ENCODE measurements at places on chromosomes 2 and 18.

DNA sequence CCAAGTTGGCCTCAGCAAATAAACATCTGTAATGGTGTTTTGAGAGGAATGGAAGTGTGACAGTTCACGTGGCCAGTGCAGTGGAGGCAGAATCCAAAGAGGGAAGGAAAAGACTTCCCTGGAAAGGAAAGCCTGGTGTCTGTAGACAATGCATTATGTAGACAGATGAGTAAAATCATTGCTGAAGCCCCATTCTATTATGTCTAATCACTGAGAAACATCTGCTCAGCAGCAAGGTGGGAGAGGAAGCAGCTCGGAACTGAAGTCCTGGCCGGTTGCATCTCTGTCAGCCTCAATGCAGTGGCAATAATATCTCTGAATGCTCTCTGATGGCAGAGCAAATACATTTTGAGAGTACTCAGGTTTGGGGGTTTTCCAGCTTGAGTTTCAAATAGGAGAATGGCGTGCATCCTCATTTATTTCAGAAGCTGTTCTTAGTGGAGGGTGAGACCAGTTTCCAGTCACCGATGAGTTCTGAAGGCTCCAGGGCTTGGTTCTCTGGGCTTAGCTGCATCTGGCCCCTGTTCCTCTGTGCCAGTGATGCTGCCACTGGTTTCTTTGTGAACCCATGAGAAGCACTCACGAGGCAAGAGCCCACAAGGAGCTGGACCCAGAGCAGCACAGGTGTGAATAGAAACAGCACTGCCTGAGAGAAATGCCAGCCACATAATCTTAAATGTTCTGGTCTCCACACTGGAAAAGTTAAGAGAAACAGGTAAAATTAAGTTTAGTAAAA, 63.3 kb downstream of the RPIA start:
- peak; percentile 20 for DNase-seq

- no peak for DNase-seq
These were observed 612.6 kb upstream of the ACVR2A start for GRCh38 chr2:147232225-147232669.

GRCh38 chr2:204205538-204205937, 269.0 kb downstream of the ICOS start:
- DNase-seq: no peak

DNA sequence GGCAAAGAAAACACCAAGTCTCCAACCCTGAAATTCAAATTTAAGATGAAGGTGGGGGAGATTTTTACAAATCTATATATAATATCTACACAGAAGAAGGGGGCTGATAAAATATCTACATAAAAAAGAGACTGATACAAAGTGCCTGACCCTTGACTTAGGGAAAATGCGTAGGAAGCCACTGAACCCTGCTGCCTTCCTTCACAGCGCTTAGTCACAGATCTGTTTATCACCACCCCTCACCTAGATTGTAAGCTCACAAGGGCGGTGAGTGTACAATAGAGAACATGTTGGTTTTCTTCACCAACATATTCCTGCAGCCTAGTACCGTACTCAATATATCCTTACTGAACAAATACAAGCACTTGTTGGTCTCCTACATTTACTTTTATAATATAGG, 54.3 kb downstream of the NOL10 start:
- no peak for DNase-seq

DNA sequence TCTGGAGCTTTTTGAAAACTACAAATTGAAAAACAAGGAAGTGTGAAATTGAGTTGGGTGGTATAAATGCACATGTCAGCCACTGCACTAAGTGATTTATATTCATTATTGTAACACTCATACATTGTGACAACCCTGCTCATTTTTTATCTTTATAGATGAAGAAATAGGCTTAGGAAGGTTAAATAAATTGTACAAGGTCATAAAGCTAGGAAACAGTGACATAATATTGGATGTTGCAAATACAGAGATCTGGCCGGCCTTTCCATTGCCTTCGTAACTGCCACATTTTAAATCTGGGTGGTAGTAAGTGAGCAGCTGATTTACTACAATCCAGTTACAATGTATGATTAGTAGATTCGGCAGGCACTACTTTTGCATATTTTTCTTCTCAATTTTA, 76.6 kb upstream of the LPIN2 start:
- DNase-seq: no peak

DNA sequence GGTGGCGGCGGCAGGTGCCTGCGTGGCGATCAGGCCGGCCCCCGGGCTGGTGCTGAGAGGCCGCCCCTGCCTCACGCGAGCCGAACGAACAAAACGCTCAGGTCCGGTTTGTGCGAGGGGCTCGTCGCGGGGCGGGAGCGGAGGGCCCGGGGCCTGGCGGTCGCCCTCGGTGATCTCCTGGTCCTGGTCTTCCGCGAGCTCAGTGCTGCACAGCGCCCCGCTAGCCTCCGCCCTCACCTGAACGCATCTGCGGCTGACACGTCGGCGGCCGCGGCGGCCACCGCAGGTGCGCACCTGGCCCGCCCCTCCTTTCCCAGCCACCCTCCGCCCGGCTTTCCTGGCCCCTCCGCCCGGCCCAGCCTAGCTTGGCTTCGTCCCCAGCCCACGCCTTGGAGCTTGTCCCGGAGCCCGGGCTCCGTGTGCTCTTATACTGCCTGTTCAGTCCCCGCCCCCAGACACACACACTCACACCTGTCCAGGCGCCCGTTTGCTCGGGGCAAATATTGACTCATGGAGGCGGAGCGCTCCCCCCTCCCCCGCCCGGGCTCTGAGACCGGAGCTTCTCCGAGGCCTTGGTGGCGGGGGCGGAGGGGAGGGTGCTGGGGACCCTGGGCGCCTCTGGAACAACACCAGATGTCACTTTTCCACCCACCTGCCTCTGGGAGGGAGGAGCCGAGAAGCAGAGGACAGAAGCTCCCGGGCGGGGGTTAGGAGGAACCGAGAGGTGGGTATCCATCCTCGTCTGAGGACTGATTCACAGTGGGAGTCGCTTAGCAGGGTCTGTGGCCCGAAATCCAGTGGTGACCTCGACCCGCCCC, 8.6 kb upstream of the CRYBA2 start:
- peak; percentile 46 for DNase-seq

- no peak for DNase-seq
These were observed 59.8 kb upstream of the LYPD6B start for GRCh38 chr2:148978706-148979105.

DNA sequence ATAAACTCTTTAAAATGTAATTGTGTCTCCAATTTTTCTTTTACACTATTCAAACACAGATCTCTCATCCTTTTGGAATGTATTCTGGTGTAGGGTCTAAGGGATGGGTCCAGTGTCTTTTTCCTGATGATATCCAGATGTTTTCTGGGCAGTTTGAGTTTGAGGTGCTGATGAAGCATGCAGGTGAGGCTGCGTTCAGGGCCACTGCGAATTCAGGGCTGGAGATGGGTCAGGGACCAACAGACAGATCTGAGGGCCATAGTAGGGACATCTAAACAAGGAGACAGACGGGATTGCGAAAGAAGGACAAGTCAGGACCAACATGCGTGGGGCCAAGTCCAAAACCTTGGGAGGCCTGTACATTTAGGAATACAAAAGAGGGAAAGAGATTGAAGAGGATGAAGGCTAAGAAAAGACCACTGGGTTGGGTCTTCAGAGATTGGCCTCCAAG, 70.2 kb downstream of the ACAA2 start:
- DNase-seq: no peak

DNA sequence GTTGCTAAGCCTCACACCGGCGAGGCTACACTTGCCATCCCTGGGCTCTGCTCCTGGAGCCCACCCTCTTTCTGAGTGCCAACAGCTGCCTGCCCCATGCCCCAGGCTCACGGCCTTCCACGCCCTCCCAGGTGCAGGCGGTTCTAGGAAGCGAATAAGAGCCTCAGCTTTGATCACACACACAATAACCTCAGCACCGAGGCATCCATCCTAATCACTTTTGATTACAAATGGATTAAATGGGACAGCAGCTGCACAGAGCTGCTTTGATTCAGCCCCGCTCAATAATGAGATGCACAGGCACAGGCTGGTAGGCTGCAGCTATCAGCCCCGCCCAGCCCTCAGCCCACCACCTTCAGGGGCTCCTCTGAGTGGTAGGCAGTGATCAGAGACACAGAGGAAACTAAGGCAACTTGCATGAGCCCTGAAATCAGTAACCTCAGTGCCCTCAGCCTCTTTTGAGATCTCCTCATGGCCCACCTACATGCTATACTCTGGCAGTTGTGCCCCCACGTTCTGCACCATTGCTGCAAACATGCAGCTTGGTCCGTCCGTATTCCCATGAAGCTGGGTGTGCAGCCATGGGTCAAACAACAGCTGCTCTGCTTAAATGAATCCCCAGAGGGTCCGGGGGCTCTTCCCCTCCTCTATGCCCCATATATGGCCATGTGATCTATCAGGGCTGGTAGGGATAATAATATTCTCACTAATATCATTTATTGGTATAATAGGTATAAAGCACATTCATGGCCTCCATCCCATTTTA, 171.4 kb downstream of the SETBP1 start:
- DNase-seq: no peak

GRCh38 chr2:70078384-70078783, 8.9 kb upstream of the PCBP1 start:
- DNase-seq: no peak

All from CD4-positive, alpha-beta T cell treated with Interleukin-17A for 4 hours (primary cell).